ENCODE measurements at places on chromosomes 5 and 9.

DNA sequence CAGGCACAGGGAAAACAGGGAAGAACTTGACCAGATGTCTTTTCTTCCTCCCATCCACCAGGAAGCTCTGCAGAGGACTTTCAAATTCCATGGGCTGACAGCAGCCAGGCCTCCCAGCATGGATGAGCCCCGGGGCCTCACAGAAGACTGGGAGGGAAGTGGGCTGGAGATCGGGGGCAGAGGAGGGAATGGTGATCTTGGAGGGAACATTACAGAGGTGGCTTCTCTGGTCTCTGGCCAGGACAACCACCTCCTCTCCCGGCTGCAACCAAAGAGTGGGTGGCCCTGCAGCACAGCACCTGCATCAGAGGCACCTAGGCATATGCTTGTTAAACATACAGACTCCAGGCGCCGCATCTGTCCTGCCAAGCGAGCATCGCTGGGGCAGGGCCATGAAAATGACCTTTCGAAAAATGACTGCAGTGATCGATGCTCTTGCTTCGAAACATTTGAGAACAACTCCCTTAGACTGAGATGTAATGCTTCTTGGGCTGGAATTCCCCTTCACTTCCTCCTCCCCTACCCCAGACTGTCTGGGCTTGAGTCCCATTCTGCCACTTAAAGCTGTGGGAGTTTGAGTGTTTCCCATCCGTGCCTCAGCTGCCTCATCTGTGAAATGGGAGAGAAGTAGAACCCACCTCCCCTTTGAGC lies 68.7 kb upstream of the UNC5A start:
- DNase-seq, result no peak

DNA sequence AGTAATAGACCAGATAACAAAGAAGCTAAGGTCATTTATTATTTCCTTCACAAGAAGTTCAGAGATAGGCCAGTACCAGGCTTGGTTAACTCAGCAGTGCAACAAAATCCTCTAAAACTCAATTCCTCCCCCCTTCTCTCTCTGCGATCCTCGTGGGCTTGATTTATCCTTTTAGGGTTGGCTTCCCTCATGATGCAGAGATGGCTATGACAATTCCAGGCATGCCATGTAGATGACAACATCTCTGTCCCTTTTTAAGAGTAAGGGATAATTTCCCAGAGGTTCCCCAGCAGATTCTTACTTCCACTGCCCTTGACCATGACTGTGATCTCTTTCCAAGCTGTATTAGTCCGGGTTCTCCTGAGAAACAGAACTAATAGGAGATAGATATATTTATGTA lies 28.7 kb upstream of the DAP start:
- no peak for DNase-seq

GRCh38 chr5:103461243-103461642 lies 101.3 kb downstream of the NUDT12 start:
- DNase-seq, result peak; percentile 66

- DNase-seq, result peak; percentile 37
Measured at GRCh38 chr9:128636556-128637530, 19.8 kb downstream of the DYNC2I2 start.

DNA sequence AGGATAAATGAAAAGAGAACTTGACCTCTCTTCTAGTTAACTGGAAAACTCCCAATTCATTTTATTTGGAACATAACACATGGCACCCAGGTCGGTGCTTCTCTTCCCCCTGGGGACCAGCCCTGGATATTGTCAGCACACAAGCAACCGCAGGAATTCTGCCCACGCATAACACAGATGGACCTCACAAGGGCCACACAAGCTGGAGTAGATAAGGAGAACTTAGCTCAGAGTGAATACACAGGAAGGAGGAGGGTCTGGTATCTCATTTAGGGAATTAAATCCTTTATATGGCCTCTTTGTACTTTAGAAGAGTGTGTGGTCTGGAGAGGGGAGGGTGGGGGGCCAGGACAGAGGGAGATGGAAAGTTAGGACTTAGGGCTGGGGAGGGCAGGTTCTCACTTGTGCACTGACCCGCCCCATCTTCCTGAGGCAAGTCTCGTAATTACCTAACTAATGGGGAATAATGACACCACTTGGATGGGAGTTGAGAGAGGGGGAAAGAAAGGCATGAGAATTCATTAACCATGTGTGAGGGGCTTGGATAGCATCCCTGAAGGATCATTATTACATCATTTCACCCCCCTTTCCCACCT lies 341.2 kb upstream of the WWC1 start:
- DNase-seq, result peak; percentile 92

- no peak for DNase-seq
Measured at GRCh38 chr5:100643473-100643872, 108.3 kb downstream of the FAM174A start.

- no peak for DNase-seq
Measured at GRCh38 chr5:140548300-140548688, 832 bp downstream of the EIF4EBP3 start.

- DNase-seq, result peak; percentile 33
Measured at GRCh38 chr5:149641000-149641576, 59.8 kb downstream of the ARHGEF37 start.

DNA sequence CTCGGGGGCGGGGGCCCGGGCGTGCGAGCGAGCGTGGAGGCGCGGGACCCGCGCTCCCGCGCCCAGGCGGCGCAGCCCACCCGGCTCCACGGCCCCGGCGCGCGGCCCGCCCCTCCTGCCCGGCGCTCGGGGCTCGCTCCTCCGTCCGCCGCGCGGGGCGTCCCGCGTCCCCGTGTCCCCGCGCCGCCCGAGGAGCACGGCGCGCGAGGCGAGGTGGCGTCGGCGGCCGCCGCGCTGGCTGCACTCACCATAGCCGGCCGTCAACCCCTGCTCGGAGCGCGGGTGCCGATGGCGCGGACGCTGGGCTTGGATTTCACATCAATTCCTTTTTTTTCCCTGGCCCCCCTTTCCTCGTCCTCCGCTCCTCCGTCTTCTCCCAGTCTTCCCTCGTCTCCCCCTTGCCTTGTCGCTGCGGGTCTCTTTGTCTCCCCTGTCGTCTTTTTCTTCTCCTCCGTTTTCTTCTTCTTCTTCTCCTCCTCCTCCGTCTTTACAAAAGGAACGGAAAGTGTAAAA lies 494 bp downstream of the PTCH1 start:
- peak; percentile 43 for DNase-seq

GRCh38 chr5:169458221-169458620 lies 125.4 kb upstream of the SPDL1 start:
- no peak for DNase-seq

- DNase-seq, result no peak
Measured at GRCh38 chr5:96037128-96037527, 75.5 kb upstream of the ELL2 start.

- DNase-seq, result no peak
Measured at GRCh38 chr5:169200125-169200778, 100.7 kb downstream of the SLIT3 start.

GRCh38 chr5:158565017-158565789 lies 534.5 kb downstream of the EBF1 start:
- DNase-seq, result no peak

- no peak for DNase-seq
Measured at GRCh38 chr9:93390953-93391515, 60.5 kb upstream of the FAM120A start.

DNA sequence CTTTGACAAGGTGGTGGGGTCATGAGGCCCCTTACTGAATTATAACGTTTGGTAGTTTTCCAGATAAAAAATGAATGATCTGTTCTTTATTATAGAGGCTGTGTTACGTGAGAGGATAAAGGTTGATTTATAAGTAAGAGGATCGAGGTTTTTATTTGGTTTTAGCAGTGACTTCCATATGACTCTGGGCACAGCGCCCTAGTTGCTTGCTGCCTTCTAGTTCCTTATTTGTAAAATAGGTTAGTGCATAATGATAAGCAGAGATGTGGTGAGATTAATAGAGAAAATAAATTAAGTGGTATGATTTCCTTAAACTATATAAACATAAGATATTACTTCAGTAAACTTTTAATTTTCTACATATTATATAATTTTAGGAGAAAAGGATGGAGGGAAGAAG lies 29.8 kb downstream of the MRRF start:
- no peak for DNase-seq

GRCh38 chr9:126673689-126674364 lies 60.1 kb downstream of the LMX1B start:
- no peak for DNase-seq

DNA sequence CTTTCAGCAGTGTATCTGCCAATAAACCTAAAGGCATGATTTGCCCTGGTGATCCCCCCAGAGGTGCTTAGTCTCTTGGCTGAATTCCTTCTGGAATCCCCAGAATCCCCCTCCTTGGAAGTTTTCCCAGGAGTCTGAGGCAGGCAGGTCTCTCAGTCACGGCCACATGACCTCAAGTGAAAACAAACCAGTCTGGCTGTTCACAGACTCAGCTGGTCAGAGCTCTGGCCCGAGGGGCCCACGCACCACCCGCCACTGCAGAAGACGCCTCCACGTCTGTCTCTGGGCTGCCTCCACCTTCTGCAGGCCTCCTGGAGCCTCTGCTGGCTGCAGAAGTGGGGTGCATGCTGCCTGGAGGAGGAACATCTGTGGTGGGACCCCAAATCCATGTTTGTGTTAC lies 52.5 kb downstream of the HRH2 start:
- no peak for DNase-seq

GRCh38 chr5:103397739-103398581 lies 139.4 kb downstream of the MACIR start:
- no peak for DNase-seq

DNA sequence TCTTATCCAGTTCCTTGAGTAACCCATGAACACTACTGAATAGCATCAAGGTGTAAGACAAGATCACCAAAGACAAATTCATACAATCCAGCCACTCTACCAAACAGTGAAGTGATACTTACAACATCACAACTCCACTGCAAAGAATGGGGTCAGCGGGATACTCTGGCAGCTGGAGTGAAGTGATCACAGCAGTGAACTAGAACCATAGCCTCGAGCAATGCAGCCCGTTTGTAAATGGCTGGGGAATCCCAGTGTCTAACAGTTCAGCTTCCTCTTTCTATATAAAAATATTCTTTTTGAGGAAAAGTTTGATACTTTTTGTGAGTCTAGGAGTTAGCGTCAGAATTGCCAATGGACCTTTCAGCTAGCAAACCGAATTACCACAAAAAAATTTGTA lies 515.2 kb downstream of the ZNF608 start:
- no peak for DNase-seq

DNA sequence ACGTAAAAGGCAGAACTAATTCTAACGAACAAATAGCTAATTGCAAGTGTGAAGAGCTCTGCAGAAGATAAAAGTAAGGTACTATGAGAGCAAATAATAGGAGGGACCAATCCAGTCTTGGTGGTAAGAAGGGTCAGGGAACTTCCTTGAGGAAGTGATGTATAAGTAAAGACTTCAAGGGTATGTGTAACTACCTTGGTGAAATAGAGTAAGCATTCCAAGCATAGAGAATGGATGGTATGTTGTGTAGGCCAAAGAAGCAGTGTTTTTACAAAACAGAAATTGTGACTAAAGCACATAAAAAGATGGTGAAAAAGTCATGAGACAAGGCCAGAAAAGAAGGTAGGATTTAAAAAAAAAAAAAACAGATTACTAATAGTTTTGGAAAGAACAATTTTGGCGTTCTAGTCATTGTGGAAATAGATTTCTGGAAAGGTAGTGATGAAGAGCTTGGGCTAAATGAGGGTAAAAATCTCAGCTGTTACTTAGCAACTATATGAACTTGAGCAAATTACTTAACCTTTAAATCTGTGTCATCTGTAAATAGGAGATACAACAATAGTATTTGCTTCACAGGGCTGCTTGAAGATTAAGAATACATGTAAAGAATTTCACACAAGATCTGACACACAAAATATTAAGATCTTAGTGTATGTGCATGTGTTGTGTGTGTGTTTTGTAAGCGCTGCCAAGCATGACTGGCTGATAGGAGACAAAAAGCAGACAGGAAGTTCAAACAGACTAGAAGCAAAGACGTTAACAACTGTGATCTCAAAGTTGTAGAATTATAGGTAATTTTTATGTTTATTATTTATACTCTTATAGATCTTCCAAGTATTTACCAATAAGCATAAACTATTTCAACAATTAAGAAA lies 73.5 kb downstream of the NR6A1 start:
- peak; percentile 45 for DNase-seq

DNA sequence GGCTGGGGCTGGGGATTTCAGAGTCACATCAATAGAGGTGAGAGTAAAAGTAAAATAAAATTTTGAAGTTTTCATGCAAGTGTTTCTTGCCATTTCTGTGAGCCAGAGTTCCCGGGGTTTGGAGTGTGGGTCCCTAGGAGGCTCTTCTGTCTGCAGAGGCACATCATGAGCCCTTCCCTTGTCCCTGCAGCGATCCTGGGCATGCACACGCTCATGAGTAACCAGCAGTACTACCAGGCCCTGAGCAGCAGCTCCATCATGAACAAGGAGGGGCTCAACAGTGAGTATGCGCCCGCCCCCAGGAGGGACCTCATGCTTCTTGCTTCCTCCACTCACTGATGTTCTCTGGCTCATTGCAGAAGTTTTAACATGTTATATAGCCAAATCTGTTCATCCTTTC lies 61.1 kb downstream of the TMOD1 start:
- no peak for DNase-seq

- peak; percentile 85 for DNase-seq
Measured at GRCh38 chr5:66553916-66554575, 42.1 kb upstream of the MAST4 start.

DNA sequence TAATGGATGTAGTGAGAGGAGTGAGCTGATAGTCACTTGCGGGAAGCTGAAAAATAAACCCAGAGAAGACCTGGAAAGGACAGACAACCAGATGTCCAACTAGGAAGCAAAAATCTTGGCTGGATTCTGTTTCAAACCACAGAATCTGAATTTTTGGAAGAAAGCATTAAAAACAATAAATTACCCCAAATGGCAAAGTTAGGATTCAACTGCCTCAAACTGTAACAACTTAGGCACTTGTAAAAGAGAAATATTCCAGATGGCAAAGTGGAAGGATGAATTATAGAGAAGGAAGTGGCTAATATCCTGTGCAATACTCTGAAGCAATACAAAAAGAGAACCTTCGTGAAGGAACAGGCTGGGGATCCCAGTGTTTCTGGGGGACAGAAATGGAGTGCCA lies 46.8 kb upstream of the SLIT3 start:
- no peak for DNase-seq

GRCh38 chr9:121550569-121551512 lies 51.2 kb upstream of the GGTA1 start:
- DNase-seq, result peak; percentile 94

GRCh38 chr9:84751921-84752320 lies 82.4 kb downstream of the NTRK2 start:
- DNase-seq, result peak; percentile 70

DNA sequence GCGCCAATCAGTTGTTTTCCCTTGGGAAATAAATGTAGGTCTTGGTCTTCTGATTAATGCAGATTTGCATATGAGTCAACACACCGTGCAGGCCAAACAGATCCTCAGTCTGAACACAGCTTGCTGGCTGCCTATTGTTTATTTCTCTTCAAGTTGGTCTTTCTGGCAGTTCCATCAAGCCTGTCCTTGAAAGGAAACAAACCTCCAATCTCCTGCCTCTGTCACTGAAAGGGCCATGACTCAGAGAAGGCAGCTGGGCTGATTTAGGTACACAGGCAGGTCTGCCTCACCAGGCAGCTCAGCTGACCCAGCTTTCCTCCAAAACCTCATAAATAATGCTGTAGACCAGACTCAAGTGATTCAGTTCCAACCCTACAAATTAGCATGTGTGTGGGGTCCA lies 175.9 kb downstream of the MAN2A1 start:
- DNase-seq, result peak; percentile 96

GRCh38 chr5:171907725-171908343 lies 98.6 kb downstream of the FBXW11 start:
- peak; percentile 48 for DNase-seq

Measured in Daoy (cell line).